ENCODE measurements at places on chromosomes 6 and 20.

- DNase-seq, result no peak
Observed at GRCh38 chr20:3238616-3239025, 369 bp downstream of the SLC4A11 start.

GRCh38 chr6:35484921-35485392 is 11.9 kb downstream of the TEAD3 start:
- DNase-seq, result no peak

- no peak for DNase-seq
Observed at GRCh38 chr20:43831481-43832065, 83.1 kb upstream of the TOX2 start.

GRCh38 chr6:35601331-35602132 is 87.2 kb downstream of the FKBP5 start:
- no peak for DNase-seq

DNA sequence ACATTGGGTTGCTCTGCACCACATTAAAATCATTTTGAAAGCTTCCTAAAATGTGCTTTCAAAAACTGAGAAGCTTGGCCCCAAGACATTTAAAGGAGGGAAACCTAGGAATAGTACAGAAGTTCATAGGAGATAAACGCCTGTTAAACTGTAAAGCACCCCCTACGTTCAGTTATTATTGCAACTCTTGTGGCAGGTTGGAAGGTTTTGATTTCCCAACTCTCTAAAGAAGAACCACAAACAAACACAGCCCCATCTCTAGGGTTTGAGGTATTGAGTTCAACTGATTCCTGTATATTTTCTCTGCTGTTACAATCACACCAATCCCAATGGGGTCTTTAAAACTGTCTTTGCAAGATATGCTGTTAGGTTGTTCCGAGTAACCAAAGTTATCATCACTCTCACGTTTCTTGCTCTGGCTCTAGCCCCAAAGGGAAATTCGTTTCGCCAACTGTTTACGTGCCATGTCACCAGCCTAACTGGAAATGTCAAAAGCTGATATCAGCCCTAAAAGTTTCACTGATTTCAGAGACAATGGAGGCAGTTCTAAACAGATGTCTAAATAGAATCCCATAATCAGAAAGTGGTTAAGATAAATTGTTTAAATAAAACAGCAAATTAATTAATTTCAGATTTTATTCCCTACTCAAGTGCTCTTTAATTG is 12.1 kb downstream of the TFAP2A start:
- no peak for DNase-seq

- peak; percentile 89 for DNase-seq
Observed at GRCh38 chr20:3781153-3781910, at the start of gene SPEF1. Gene SPEF1, minus strand, starts transcription at chr20:3781448. Its CDS starts 161 bp downstream, at chr20:3781287.

DNA sequence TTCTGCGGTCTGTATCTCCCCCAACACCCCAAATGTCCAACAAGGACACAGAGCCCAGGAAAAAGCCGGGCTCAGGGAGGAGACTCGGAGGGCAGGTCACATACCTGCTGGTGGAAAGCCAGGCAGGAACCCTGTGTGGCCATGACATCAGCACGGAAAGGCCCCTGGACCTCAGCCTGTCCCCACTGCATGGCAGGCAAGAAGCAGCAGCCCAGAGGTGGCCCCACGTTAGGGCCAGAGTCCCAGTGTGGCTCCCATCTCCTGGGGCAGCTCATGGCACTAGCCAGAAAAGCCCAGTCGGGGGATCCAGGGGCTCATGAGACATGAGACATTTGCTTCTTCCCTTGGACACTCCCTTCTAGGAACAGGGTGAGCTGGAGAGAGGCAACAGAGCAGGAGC is 258.7 kb downstream of the DLL1 start:
- DNase-seq, result no peak

- no peak for DNase-seq
Observed at GRCh38 chr20:1331101-1331500, 2.2 kb upstream of the SDCBP2 start.

DNA sequence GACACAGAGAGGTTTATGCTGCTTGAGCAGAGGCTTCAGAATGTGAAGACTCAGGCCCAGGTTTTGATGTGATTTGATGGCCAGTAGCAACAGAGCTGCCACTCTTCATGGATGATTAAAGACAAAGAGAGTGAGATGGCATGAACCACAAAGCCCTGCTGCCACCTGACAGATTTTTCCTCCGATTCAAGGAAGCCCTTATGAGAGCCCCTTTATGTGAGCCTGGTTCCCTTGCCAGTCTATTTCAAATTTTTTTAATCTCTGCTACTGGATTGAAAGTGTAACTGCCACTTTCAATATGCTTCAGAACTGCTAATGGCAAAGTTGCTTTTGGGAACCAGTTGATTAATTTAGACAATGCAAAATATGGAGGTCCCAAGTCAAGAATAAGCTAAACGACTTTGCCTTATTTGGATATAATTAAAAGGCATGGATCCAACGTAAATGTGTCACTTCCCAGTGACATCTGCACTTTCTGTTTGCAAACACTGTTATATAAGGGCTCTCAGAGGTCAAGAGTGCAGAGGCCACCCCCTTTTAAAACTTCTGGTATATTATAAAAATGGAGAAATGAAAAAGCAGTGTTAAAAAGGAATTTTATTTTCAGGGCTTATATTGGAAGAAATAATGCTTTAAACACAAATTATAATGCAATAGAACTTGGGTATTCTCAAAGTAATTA is 238.9 kb upstream of the FLRT3 start:
- DNase-seq, result no peak

DNA sequence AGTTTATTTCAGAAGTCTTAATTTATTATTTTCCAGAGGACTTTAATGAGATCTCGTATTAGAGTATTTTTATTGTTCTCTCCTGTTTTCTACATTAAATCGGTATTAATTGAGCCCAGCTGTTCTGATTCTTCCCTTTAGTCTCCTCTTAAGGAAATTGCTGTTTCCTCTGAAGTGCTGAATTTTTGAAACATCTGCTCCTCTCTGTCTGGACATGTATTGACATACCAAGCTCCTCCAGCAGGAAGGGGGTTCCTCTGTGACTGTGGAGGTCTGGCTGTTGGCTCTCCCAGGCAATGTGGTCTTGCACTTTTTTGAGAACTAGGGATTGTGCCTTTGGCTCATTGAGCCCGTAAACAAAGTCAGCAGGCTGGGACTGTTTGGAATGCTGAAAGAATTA is 74.9 kb downstream of the MAP3K4 start:
- no peak for DNase-seq

- DNase-seq, result no peak
Observed at GRCh38 chr6:119966484-119966883, 616.9 kb upstream of the MAN1A1 start.

DNA sequence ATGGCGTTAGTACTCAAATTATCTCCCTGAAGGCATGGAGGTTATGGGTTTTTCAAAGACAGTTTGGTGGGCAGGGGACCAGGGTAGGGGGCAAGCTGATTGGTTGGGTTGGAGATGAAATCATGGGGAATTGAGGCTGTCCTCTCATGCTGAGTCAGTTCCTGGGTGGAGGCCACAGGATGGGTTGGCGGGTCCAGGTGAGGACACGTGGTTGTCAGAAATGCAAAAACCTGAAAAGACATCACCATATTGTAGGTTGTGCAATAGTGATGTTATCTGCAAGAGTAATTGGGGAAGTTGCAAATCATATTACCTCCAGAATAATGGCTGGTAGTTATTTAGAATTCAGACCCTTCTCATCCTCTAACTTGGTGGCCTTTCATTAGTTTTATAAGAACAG is 30.1 kb downstream of the GPX6 start:
- no peak for DNase-seq

- DNase-seq, result no peak
Observed at GRCh38 chr6:151181706-151182363, 57.9 kb upstream of the AKAP12 start.

DNA sequence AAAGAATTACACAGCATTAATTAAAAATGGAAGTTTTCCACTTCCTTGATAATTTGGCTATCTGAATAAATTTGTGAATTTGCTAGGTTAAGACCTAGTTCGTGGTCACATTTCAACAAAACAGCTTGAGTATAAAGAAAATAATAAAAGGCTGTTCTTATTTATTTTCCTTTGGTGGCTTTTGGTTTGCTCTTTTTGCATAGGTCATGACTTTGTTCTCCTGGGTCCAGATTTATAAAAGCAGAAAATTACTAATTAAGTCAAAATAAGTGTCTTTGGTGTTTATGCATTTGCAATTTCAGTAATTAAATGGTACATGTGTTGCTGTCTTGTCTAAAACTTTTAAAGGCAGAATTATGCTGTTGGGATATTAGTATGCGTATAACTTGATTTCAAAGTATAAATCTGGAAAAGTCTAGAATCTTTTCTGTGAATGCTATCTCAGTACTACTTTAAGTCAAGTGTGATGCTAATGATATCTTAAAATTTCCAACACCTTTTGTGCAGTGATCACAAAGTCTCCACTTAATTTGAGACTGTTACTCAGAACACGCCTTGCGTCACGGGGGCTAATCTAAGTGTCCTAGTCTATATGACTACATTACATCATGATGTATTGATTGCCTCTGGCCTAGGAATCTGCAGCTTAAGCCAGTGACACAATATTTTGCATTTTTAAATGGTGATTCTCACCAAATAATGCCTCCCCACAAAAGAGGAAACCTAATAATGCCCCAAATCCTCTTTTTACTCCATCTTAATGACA is 41.0 kb downstream of the GNAS start:
- no peak for DNase-seq

DNA sequence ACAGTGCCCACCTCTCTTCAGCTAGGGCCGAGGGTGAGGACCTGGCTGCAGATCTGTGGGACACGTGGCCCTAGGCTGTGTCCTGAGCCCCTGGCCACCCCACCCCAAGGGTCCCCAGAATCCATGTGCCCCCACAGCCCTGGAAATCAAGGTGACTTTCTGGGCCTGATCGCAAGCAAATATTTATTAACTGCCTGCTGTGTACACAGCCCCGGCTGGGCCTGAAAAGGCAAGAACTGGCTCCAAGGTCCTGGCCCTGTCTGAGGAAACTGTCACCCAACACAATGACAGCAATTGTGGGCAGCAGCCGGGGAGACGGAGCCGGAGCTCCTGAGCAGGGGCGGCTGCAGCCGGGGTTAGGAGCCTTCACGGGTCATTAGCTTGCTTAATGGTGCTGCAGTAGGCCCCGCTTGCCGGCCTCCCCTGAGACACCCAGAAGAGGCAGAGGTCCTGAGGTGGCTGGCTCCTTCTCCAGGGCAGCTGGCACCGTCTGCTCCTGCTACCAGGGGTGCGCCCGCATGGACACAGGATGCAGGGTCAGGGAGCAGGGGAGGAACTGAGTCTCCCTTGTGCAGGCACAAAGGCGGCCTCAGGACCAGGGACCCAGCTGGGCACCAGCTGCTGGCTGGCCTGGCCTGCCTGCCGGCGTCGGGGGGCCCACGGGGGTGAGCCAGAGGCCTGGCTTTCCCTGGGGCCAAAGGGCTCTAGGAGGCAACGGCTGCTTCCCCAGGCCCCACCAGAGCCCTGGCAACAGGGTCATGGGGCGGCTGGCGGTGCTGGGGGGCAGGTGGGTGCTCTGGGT is 24.1 kb downstream of the NPEPL1 start:
- no peak for DNase-seq

DNA sequence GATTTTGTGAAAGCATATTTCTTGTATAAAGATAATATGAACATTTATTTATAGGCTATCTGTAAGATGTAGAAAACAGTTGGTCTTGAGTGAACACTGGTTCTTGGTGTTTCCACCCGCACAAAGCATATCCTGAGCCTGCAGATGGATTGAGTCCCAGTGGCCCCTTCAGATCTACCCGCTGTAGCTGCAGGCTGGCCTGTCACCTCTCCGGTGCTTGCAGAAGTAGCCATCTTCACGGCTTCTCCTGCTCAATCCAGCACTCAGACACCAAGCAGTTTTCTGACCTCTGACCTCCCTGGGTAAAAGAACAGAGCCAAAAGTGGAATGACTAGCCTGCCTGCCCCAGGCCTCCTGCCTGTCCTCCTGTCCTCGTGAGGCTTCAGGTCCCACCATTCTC is 22.7 kb downstream of the LYRM2 start:
- DNase-seq, result no peak

DNA sequence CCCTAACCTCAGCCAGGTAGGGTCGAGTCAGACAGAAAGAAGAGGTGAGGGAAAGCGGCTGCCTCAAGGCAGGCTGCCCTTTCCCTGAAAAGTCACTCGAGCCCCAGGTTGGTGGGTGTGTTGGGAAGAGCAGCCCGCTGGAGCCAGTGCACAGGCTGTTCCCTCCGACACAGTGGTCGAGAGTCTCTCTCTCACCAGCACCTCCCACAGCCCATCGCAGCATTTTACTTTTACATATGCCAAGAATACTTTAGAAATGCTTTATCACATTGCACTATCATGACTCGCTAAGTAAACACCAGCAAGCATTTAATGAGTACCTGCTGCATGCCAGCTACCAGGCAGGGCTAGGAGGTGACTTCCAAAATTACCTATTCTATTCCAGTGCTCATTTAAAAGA is 1.7 kb downstream of the PRPH2 start:
- DNase-seq, result no peak

DNA sequence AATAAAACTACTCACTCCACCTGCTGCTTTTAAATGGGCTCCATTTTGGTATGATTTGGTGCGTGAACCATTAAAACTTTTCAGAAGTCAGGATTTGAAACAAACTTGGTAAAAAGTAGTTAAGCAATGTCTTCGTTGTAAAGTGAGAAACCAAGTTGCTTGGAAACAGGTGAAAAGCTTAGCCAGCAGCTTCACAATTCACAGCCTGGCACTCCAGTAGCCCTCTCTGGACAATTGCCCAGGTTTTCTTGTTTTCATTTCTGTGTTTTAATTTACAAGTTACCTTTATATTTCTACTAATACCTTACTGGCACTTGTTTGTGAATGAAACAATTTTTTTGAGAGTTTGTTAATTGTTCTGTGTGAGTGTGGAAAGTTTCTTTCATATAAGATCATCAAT is 12.8 kb downstream of the NT5E start:
- no peak for DNase-seq

- no peak for DNase-seq
Observed at GRCh38 chr6:107110200-107110599, 5.1 kb downstream of the BEND3 start.

GRCh38 chr6:113211170-113211569 is 646.0 kb upstream of the MARCKS start:
- no peak for DNase-seq

DNA sequence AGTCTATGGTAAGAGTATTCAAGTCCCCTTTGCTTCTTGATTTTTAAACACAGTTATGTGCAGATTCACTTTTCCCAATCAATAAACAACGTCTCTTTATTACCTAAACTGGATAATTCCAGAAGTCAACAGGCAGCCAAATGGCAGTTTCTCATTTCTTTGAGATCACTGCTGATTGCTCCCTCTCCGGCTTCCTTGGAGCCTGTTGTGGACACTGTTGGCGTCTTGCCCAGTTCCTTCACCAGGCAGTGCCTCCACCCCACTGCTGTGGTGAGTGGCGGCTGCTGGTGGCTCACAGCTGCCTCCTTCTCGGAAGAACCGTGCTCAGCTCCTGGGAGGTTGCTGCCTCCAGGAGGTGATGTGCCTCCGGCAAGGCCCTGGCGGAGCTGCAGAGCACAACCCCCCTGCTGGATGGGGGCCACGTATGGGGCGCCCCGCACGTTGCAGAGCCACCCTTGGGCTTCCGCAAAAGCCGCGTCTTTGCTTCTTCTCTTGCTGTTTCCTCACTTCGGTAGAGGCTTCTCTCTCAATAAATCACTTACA is 105.1 kb upstream of the CNKSR3 start:
- no peak for DNase-seq

GRCh38 chr20:44981736-44982406 is 15.6 kb downstream of the STK4 start:
- no peak for DNase-seq

Measured in HS-5 (cell line).